ENCODE measurements at places on chromosomes 5 and 9.

- no peak for DNase-seq
These were observed 41.9 kb upstream of the PPP2R2B start for GRCh38 chr5:146920351-146920881.

GRCh38 chr5:170885256-170885655 is 23.4 kb downstream of the RANBP17 start:
- DNase-seq, result no peak

DNA sequence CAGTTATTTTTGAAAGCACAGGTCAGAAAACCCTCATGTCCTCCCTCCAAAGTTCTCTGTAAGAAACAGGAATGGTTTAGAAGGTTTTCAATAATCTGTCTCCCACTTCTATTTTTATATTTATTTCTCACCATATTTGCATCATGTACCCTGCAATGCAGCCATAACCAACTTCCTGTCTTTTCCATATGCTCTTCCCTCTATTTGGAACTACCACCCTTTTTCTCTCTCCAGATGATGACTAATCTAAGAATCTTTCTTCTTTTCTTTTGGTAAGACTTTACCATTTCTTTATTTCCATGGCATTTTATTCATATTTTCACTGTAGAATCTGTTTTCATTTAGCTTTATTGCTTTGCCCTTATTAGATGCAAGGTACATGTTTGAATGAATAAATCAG is 33.9 kb downstream of the MAN2A1 start:
- no peak for DNase-seq

DNA sequence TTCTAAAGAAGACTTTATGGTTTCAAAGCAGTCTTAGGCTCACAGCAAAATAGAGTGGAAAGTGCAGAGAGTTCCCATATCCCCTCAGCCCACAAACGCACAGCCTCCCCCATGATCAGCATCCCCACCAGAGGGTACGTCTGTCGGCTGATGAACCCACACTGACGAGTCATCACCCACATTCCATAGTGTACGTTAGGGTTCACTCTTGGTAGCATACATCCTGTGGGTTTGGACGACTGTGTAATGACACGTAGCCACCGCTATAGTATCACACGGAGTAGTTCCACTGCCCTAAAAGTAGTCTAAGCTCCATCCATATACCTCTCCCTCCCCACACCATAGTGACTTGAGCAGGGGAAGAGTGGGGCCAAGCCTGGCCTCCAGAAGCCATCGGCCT is 135.7 kb upstream of the PHYKPL start:
- DNase-seq, result no peak

DNA sequence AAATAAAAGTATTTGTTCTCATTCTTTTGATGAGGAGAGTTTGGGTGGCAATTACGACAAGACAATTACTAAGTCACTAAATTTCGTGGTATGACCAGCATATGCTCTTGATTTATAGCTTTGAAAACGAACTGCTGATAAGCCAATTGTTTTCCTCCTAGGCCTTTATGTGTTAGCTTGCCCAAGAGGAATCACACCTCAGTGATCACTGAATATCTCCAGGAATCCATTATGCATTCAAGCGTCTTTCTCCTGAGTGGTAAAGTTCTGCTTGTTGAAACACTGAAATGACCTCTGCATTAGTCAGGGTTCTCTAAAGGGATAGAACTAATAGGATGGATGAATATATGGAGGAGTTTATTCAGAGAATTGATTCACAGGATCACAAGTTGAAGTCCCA is 677.7 kb upstream of the MEF2C start:
- DNase-seq, result no peak

GRCh38 chr5:53575831-53576230 is 15.4 kb downstream of the NDUFS4 start:
- DNase-seq, result no peak

- DNase-seq, result no peak
These were observed 47.9 kb downstream of the PRRT1B start for GRCh38 chr9:131593091-131593820.

Measured in erythroblast (primary cell).